ENCODE measurements at places on chromosomes 11 and 22.

DNA sequence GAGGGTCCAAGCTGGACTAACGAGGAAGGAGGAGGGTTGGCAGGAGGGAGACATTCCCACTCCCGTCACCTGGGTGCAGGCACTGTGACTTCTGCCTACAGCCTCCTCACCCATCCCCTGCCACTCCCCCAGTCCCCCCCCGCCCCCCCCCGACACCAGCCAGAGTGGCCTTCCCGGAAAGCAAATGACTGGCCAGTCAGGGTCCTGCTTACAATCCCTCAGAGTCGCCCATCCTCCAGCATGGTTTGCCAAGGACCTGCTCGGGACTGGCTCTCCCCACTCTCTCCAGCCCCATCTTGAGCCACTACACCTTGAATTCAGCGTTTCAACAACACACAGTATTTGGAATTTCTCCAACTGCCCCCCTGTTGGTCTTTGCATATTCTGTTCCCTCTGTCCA lies 59.6 kb downstream of the THAP12 start:
- DNase-seq: no peak

GRCh38 chr11:12221051-12221535 lies 110.7 kb downstream of the MICAL2 start:
- no peak for DNase-seq

DNA sequence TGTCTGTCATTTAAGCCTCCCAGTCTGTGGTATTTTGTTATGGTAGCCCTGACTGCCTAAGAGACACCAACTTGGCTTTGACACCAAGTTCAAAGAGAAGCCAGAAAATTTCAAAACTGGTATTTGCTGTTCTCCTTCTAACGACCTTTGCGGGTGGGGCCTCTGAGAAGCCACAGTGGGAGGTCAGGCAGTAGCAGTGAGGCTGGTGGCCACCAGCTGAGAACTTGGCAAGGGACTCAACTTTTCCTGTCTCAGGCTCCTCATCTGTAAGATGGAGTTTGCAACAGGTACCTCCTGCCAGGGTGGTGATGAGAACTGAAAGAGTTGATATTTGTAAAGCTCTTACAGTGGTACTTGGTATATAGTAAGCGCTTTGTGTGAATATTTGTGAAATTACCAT lies 183.4 kb downstream of the BCR start:
- no peak for DNase-seq

- DNase-seq: no peak
Observed at GRCh38 chr22:38072322-38073149, 11.4 kb downstream of the SLC16A8 start.

GRCh38 chr11:118851970-118852369 lies 31.7 kb upstream of the CXCR5 start:
- DNase-seq: no peak

DNA sequence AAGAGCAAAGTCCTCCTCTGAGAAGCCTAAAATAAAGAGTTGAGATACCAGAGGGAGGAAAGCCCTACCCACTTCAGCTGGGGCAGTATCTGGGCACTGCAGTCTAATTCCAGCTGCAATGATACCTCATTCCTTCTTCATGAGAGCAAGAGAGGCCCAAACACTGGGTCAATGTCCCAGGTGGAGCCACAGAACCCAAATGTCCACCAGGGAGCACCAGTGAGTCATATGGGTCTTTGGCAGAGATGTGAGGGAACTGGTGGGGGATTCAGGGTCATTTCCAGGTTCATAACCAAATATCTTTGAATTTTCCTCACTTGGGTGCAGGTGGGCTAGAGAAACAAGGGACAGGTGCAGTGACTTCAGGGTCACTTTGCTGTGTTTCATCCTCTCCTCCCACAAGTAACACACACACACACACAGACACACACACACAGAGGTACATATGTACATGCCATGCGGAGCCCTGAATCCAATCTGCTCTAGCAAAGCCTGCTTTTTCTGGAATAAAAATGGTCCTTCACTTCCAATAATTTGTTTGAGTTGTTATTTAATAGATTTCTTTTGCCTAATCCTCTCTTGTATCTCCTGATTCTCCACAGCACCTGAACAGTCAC lies 585.4 kb downstream of the SOX6 start:
- peak; percentile 13 for DNase-seq

GRCh38 chr11:12618743-12619540 lies 55.3 kb upstream of the TEAD1 start:
- DNase-seq: no peak

GRCh38 chr11:100619484-100619883 lies 67.6 kb upstream of the ARHGAP42 start:
- DNase-seq: no peak

DNA sequence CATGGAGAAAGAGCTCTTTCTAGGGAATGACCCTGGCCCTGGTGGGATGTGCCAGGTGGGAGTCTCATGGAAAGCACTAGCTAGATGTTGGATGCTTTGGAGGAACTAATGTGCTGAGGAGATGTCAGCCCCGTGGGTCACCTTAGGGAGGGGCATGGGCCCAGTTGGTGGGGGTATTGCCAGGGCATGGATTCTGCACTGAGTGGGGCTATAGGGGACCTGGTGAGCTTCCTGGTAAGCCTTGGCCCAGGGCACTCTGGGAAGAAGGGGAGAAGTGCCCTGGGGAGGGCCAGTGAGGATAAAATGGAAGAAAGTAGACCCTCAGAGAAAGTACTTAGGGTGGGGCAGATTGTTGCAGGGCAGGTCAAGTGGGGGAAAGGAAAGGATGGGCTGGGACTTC lies 65.2 kb upstream of the SORL1-AS1 start:
- no peak for DNase-seq

- no peak for DNase-seq
Observed at GRCh38 chr11:124150684-124151083, 32.5 kb upstream of the OR10D3 start.

GRCh38 chr11:5449432-5449831 lies 309 bp downstream of the OR51I2 start:
- DNase-seq: no peak

- no peak for DNase-seq
Observed at GRCh38 chr11:65287601-65288000, 25.8 kb downstream of the POLA2 start.

All from HAP-1 (cell line).